ENCODE measurements at places on chromosomes 16 and 17.

DNA sequence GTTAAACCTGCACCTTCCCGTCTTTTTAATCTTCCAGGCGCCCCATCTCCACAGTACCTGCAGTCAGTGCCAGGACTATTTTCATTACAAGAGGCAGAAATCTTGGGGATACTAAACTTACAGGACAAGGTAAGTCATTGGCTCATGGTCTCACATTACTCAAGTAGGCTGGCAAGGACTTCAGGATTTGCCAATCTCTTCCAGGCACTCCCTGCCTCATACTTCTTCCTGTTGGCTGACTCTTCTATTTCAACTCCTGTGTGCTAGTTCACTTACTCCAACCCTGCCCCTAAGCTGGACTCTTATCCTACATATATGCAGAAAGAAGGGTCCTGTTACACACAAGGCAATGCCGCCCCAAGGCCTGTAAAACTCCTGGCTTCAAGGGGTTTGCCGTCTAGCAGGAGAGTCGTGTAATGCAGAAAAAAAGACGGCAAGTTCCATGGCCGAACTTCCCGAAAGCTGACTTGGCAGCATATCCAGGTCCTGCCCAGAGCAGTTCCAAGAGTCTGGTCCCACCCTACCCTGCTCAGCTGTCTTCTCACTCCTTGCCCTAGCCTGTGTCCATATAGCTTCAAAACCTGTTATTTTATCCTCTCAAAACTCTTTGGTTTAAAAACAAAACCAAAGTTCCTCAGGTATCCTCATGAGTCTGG is 14.8 kb downstream of the ERN1 start:
- DNase-seq, result no peak

GRCh38 chr17:72937707-72938106 is 154.8 kb downstream of the SLC39A11 start:
- no peak for DNase-seq

DNA sequence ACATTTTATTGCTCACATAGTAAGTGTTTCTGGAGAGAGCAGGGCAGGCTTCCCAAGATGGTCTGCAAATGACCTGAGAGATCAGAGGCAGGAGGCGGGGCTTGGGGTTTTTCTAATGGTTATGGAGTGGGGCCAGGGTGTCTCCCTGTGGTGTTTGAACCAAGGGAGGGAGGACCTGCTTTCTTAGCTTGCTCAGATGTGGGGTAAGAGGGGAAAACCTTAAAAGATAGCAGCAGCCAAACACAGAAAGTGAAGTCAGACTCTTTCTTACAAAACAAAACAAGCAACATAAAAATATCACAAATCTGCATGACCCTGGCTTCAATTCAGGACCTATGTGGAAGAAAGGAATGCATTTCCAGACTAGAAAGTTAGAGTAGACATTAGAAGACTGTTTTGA is 22.9 kb upstream of the DNAJA2 start:
- DNase-seq, result peak; percentile 9

DNA sequence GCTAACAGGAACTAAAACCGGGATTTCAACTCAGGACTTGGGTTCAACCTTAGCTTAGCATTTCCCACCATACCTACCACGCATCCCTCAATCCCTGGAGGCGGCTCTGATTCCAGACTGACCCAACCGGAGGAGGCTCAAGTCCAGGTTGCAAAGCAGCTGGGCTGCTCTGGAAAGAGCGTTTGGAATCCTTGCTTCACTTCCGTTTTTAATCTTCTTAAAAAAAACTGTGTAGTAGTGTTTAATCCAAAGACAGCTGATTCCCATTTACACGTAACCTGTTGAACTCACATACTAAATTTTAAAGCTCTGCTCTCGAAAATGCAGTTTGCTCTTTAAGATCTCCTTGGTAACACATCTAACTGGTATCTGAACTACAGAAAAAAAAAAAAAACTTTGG is 50.0 kb downstream of the NXN start:
- DNase-seq, result no peak

DNA sequence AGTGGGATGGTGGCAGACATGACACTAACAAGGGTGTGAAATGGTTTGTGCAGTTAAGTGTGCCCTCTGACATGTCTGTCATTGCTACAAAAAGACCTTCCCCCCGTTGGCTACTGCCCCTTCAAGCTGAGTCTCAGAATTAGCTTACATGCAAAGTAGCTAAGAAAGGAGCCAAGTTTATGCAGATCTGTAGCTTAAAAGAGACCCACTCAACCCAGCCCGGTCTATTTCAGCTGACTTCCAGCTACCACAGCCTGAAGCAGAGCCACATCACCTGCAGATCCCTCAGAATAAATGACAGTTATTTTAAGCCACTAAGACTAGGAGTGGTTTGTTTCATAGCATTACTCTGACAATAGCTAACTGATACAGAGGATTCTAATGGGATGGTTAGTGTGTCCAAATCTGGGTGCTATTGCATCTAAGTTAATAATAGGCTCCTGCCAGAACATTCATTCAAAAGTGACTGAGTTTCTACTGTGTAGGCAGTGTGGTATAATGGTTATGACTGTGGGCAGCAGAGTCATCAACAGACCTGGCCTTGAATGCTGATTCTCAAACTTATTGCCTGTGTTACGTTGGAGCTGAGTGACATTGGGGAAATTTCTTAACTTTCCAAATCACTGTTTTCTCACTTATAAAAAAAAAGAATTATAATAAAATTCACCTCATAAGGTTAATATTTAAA is 11.7 kb downstream of the C17orf67 start:
- no peak for DNase-seq

DNA sequence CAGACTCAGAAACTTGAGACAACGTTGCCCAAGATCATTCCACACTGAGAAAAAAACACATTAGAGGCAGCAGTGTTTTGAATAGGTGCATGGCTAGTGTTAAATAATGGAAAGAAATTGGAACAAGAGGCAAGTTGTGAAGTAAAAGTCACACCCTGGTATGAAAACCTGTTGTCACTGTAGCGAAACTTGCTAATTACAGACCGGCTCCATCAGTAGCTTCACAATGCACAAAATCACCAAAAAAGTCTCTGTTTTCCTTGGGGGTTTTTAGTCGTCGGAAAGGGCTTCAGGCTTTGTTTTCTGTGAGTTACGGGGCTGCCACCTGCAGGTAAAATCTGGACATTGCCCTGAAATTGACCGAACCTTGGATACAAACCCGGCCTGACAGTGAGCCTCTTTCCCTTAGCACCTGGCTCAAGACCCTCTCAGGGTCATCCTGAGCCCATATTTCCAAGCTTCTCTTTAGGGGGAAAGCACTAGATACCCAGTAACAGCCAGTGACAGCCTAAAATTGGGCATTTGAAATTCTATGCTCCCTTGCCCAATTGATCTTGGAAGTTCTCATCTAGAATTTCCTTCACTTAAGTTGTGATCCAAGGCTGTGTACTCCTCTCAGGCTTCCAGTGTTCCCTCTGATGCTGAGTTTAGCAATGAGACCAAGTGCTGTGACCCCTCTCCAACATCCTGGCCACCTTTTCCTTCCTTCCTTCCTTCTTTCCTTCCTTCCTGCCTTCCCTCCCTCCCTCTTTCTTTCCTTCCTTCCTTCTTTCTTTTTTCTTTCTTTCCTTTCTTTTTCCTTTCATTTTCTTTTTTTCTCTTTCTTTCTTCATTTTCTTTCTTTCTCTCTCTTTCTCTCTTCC is 7.2 kb upstream of the GRB2 start:
- DNase-seq, result peak; percentile 38

Measured in inflammatory macrophage treated with lipopolysaccharide for 1 hour (primary cell).